ENCODE measurements at places on chromosomes 1 and 21.

DNA sequence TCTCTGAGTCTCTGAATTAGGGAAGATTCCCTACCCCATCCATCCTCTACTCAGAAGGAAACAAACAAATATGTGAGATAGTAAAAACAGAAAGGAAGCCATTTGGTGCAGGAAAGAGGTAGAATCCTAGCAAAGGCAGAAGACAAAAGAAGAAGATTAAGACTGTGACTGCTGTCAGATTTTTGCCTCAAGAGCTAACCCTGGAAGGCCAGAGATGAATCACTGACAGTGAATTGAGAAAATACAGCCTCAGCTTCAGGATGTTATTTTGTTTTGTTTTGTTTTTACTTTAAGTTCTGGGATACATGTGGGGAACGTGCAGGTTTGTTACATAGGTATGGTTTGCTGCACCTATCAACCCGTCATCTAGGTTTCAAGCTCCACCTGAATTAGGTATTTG lies 31.7 kb downstream of the DSTYK start:
- DNase-seq, result no peak

DNA sequence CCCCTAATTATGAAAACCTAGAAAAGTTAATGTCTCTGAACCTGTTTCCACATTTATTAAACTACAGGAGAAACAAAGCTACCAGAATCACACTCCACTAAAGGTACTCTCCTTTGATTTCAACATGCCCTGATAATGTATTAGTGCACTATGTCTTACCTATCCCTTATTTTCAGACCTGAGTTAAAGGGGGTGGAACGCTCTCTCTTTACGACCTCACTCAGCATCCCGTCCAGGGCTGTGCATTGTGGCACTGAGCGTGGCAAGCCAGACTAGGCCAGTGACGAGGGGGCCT lies 678 bp downstream of the LSM10 start:
- DNase-seq, result peak; percentile 26

DNA sequence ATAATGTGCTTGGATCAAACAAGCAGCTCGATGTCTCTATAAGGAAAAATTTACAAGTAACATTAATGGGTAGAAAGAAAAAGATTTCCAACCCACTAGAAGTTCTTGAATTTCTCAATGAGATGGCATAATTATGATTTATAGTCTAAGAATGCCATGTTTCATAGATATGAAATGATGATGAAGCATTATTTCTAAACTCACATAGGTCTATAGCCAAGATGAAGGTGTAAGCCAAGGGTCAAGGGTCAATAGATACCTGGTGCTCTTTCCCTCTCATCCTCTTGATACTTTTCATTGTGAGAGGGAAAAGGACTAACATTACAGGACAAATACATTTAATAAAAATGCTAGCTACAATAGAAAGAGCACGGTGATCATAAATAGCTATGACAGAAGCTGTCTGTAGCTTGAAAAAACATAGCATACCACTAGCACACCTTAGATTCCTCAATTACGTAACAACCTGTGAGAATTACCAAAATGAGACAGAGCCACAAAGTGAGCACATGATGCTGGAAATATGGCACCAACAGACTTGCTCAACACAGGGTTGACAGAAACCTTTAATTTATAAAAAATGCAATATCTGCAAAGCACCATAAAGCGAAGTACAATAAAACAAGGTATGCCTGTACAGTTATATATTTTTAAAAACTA lies 26.3 kb upstream of the F13B start:
- no peak for DNase-seq

DNA sequence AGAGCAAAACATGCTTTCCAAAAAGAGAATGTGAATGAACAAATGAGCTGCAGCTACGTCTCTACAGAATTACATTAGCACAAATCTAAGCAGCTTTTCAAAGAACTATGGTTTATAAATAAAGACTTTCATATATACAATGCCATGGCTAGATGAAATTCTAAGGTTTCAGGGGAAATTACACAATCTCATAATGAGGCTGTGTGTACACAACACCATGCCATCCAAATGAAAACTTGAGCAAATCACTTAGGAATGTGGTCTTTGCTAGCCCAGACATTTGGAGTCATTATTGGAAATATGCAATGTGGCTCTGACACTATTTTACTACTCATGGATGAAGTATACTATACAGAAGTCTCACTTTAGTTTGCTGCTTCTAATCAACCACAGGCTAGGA lies 37.5 kb downstream of the SPAG17 start:
- DNase-seq, result no peak

GRCh38 chr21:46517361-46517760 lies 58.7 kb downstream of the DIP2A start:
- no peak for DNase-seq

GRCh38 chr1:191895462-191896058 lies 262.7 kb upstream of the RGS18 start:
- DNase-seq, result no peak

DNA sequence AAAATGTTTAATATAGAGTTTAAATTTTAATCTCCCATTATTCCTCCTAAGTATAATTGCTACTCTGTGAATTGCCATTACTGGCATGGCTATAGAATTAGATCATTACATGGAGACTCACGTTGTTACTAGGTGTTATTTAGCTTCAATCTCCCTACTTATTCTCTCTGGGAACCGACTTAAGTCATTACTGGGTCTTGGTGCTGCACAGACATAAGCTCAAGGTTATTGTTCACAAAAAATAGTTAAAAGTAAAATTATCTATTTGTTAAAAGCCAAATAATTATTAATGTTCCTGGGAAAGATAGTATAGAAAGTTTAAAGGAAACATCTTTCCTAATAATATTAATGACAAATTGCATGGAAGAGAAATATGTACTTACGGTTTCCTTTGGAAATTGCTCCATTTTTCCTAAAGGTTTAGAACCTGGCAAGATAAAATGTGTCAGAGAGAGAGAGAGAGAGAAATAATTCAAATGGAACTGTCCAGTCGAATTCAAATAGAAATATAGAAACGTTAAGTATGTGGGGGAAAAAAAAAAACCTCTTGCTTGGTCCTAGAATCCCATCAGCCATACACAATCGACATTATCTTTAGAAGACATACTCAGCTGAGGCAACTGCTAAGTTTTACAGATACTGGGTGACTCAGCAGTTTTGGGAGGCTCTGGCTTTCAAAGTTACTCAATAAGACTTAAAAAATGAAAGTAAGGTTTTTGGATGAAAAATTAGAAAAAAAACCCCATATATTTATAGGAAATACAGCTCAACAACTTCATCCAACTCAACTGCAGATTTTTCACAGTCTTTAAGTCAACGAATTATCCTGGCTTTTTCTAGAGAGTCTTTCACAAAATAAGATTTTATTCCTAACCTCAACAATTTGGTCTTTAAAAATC lies at the start of gene SPTA1:
Gene SPTA1, minus strand, starts transcription at position 605 of the 899 bp plus-strand sequence. Its CDS starts 198 bp downstream, at position 407.
- DNase-seq, result no peak

DNA sequence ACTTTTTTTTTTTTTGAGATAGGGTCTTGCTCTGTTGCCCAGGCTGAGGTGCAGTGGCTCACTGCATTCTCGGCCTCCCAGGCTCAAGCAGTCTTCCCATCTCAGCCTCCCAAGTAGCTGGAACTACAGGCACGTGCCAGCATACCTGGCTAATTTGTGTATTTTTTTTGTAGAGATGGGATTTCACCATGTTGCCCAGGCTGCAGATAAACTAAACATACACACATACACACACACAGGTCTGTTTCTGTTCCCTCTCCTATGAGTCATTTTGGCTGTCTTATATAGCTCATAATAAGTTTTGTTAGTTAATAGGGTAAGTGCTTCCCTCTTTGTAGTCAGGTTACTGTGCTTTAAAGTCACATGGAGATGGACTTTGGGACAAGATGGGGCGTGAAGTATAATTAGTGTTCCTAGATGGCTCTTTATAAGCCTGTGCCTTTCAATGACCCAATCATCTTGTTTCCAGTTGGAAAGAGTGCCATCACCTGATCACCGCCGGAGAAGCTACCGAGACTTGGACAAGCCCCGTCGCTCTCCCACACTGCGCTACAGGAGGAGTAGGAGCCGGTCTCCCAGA lies 9.1 kb downstream of the PRPF38A start:
- DNase-seq, result no peak

GRCh38 chr1:180136968-180137356 lies 17.7 kb upstream of the QSOX1 start:
- DNase-seq, result no peak

GRCh38 chr21:43585924-43586413 lies 73.3 kb downstream of the HSF2BP start:
- peak; percentile 26 for DNase-seq

DNA sequence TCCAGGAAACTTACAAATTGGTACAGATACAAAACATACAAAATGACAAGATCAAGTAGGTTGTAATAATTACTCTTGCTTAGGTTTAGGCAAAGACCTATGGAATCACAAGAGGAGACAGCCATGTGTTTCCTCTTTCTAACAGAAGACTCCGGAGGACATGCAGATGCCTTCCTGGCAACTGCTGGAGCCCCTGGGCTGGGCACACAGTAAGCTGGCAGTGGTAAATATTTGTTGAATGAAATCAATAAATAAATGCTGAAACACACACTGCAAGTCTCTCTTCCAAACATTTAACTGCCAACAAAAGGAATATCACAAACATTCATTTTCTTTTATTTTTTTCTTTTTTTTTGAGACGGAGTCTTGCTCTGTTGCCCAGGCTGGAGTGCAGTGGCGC lies 149.4 kb downstream of the SLC45A1 start:
- no peak for DNase-seq

GRCh38 chr1:245837718-245838117 lies 669.4 kb downstream of the SMYD3 start:
- DNase-seq, result no peak

DNA sequence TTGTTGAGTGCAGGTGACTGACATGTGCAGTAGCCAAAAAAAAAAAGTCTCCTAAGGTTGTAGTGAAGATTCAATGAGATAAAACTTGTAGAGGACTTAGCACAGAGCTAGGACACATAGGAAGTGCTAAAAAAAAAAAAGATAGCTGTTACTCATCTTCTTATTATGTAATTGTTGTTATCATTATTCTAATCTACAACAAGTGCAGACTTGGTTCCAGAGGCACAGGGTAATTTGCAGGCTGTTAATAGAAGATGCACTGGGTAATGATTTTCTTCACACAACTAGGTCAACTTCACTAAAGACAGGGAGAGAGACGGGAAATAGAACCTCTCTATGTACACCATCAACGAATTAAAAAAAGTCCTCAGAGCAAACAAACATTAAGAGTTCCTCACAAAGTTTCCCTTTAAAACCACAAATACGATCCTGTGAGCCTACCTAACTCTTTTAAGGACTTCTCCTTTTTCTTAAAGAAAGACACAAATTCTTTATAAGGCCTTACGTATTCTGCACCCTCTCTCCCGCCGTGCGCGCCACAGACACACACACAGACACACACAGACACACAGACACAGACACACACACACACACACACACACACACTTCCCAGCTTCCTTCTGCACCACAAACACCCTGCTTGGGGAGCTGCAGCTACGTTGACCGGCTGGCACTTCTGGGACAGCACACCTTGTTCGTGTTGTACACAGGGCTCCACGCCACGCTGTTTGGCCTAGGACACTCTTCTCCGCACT lies 49.8 kb upstream of the GADD45A start:
- DNase-seq, result no peak

DNA sequence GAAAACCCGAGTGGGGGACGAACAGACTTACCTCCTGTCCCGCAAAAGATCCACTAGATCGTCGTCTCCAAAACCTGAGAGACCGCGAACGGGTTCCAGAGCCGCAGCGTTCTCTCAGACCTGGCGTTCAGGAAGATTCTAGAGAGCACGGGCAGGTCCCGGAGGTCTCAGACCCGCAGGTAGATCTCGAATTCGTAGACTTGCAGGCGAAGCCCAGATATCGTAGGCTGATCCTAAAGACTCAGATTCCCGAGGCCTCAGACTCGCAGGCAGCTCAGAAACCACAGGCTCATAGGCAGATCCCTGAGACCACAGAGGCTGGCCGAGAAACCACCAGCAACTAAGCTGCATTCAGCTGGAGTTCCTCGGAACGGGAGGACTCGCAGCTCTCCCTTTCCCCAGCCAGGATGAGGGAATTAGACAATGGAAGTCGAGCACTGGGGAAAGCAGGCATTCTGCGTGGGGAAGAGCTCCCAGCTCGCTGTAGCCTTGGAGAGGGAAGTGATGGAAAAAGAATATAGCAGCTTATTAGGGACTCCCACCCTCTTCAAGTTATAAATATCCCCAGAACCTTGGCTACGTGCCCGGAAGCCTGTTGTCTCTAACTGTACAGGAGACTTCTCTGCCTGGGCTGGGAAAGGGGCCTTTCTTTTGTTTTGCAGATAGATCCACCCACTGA lies at the start of gene ZNF436:
Gene ZNF436, minus strand, starts transcription at position 502 of the 679 bp plus-strand sequence. CDS start 1,831 bp downstream, outside the sequence.
- peak; percentile 19 for DNase-seq

GRCh38 chr1:4963251-4963650 lies 308.8 kb downstream of the AJAP1 start:
- DNase-seq, result no peak

GRCh38 chr1:59266927-59267293 lies 30.0 kb upstream of the FGGY start:
- no peak for DNase-seq

DNA sequence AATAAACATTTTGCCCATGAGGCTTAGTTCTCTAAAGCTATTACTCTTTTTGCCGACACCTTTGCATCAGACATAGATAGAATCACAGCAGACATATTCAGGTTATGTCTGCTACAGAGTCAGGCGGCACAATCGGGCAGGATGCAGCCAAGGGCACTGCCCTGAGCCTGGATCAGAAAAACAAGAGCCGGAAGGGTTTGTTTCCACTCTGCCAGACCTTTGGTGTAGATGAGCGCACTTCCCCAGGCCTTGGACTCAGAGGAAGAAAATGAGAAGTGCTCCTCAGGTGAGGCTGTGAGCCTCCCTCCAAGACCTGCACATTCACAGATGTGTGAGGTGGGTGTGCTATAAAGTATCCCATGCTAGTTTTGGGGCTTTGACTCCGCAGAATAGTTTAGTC lies 43.7 kb downstream of the GNG12 start:
- DNase-seq, result no peak

DNA sequence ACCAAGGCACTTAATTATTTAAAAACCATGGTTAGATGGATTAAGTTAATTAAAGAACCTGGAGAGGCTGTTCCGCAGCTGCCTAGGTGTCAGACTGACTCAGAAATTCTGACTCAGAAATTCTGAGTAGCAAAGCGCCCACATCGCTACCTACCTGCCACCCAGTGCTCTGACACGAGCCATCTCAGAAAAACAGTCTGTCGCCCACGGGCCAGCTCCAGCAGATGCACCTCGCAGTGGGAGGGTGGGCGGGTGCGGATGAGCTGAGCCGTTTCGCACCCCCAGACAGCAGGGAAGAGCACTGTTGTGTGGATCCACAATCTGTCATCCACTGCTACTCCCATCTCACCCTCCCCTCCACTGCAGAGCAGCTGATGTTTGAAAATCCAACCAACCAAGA lies 13.5 kb downstream of the KCNK1 start:
- DNase-seq, result no peak

GRCh38 chr1:101388904-101389546 lies 152.2 kb downstream of the S1PR1 start:
- DNase-seq, result no peak

GRCh38 chr21:35927262-35927661 lies 133.1 kb downstream of the SETD4 start:
- DNase-seq, result no peak

- DNase-seq, result no peak
Measured at GRCh38 chr1:14804626-14805025, 206.1 kb downstream of the KAZN start.

- DNase-seq, result no peak
Measured at GRCh38 chr1:44786841-44787426, 1.0 kb downstream of the BEST4 start.

Data from CD4-positive, alpha-beta memory T cell (primary cell).